EH (cell line): ENCODE measurements at places on chromosomes 3 and 15.

DNA sequence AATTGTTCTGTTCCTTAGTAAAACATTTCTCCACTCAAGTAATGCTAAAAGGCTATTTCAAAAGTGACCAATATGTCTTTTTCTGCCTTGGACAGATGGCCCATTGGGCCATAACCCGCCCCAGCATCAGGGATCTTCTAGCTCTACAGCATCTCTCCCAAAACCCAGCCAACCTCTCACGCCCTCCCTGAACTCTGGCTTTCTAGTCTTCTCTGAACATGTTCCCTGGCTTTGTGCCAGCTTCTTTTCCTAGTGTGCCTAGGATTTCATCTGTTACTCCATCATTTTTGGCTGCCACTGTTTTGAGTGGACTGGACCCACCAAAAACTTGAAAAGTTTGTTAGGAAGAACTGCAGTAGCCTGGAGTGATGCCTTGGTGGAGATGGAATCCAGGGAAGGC is 30.7 kb downstream of the TRPM1 start:
- DNase-seq, result no peak

DNA sequence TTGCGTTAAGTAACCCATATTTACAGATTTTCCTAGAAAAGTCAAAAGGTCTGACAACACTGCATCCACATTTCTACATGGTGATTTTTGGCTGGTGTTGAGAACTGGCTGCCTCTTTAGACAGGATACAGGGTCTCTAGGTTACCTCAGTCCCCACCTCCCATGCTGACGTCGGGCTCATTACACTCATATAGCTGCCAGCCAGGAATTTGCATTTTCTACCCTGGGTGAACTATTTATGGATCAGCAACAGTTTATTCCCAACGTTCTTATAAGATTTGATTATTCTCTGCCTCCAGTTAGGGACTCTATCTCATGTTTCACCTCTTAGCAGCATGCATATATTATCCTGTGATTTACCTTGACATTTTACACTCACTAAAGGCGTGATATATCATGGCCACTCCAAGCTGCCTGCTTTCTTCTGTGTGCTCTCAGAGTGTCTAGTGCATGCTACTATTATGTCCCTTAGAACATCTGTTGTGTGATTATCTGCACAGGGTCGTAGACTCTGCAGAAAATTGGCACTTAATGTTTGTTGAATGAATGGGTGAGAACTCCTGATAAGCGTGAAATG is 49.0 kb downstream of the CLDN11 start:
- no peak for DNase-seq

GRCh38 chr3:169509780-169510692 is 153.5 kb downstream of the MECOM start:
- DNase-seq, result no peak

DNA sequence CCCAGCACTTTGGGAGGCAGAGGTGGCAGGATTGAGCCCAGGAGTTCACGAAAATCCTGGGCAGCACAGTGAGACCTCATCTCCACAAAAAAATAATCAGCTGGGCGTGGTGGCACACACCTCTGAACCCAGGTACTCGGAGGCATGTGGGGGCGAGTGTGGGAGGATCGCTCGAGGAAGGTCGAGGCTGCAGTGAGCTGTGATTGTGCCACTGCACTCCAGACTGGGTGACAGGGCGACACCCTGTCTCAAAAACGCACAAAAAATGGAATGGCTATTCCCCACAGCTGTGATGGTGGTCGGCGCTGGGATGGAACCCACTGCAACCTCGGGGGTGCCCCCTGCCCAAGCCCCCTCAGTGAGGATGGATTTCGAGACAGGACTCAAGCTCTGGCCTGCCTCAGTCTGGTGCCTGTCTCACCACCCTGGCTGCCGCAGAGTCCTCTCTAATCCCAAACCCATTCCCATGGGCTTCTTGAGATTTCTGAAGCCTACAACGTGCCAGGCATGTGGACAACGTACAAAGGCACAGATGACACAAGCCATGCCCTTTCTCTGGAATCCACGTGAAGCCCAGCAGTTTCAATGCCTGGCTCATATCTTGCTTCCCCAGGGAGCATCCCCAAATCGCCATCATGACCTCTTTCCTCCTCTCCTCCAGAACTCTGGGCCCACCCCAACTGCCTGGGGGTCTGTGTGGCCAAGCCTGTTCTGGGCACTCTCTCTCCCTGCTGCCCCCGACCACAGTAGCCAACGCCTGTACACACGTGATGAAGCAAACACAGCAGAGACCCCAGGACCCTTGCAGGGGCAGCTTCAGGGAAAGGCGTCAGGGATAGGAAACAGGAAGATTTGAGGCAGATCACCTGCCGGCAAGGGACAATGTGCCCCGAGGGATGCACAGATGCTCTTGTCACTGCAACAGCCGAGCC is 32.4 kb downstream of the ADAMTS17 start:
- DNase-seq, result no peak
